ENCODE measurements at places on chromosomes 16 and 17.

- DNase-seq = no peak
Observed at GRCh38 chr17:58532555-58532951, 18.1 kb upstream of the MTMR4 start.

DNA sequence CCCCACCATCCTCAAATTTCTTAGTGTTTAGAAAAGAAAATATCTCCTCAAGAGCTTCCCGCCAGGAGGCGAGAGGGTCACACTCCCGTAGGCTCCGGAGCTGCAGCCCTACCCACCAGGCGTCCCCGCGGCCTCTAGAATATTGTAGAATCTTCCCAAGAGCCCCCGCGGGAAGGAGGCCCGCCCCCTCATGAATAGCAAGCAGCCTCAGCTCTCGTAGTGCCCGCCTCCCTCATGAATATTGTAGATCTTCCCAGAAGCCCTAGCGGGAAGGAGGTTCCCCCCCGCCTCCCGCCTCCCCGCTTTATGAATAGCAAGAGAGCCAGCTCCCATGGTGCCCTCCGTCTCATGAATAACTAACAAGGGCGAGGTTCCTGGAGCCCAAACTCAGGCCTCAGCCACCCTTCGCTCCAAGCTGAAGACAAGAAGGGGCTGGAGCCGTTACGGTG lies at the start of gene FBXO47:
Gene FBXO47 (minus strand): TSS at position 114 of the 449 bp plus-strand sequence. CDS start 4,378 bp downstream, outside the sequence.
- DNase-seq = peak; percentile 85

DNA sequence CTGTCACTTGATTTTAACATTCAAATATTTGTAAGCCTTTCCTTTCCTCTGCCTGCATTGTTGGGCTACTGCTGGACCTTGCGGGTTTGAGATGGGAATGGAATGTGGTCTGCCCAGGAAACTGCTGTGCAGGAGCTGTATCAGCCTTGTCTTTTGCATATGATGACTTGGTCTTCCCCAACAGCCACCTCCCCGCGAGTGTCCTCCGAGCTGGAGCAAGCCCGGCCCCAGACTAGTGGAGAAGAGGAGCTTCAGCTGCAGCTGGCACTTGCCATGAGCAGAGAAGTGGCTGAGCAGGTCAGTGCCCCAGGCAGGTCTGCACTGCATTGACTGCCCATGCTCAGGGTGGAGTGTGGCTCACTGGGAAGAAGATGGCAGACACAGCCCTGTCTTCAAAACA lies 52.8 kb downstream of the B9D1 start:
- DNase-seq = no peak

- no peak for DNase-seq
Observed at GRCh38 chr16:2691491-2692248, 9.3 kb downstream of the KCTD5 start.

GRCh38 chr17:21096874-21097273 lies 29.9 kb upstream of the DHRS7B start:
- DNase-seq = no peak

GRCh38 chr17:66952031-66952524 lies 12.4 kb upstream of the CACNG4 start:
- peak; percentile 82 for DNase-seq

- DNase-seq = peak; percentile 42
Observed at GRCh38 chr16:48117217-48118105, 38.3 kb downstream of the ABCC12 start.

GRCh38 chr17:42598905-42599304 lies 10.3 kb downstream of the RETREG3 start:
- DNase-seq = no peak

DNA sequence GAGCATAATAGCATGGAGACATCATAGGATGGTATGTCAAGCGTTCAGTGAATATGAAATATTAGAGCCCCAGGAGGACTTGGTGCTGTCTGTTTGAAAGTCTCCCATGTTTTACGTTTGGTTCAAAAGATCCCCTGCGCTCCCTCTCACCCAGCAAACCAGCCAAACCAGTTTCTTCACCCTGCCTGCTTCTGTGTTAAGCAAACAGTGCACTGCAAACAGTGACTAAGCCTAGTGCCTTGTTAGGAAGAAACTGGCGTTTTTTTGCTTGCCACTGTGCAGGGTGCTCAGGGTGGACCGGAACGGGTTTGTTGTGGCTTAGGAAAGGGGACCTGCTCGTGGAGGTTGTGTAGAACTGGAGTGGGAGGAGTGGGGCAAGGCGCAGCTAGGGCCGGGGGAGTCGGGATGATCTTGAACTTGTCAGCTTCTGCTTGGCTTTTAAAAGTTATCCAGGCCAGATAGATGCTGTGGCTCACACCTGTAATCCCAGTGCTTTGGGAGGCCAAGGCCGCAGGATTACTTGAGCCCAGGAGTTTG lies 7.7 kb downstream of the CDH1 start:
- DNase-seq = peak; percentile 36

DNA sequence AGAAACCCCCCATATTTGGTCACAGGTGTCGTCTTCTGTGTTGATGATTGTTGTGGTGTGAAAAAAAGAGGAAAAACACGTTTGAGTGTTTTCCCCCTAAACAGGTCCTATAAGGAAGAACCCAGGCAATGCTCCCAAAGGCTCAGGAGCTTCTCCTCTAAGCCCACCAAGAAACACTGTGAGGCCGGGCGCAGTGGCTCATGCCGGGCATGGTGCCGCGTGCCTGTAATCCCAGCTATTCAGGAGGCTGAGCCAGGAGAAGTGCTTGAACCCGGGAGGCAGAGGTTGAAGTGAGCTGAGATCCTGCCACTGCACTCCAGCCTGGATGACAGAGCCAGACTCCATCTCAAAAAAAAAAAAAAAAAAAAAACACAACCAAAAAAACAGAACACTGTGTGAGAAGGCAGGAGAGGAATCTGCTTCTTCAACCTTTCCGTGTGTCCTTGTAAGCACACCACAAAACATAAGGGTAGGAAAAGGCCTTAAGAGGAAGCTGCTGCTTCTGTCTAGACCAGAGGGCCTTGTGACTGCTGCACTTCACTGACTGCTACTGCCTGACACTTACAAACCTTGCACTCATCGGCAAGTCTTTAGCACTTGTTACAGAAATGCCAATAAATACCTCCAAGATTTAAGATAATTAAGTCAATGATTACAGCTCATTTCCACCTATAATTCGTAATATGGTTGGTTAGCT lies 9.3 kb downstream of the JPT1 start:
- no peak for DNase-seq

DNA sequence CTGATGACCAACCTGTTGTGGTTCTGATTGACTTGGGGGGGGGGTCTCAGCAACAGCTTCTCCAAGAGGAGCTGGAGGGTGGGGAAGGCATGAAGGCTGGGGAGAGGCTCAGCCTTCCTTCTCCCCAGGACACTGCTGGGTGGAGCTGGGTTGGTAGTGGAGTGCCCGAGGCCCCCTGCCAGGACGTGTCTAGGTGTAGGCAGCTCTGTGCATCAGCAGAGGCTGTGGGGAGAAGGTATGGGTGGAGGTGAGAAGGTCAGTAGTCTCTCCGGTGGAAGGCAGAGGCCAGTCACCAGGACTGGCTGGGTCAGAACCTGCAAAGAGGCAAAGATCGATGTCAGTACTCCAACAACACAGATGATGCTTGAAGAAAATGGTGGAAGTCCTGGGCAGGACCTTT lies 3.9 kb downstream of the CHAD start:
- DNase-seq = no peak

- DNase-seq = no peak
Observed at GRCh38 chr17:68498479-68499326, 13.5 kb upstream of the PRKAR1A start.

GRCh38 chr16:54055864-54056263 lies 230.7 kb downstream of the IRX3 start:
- no peak for DNase-seq

DNA sequence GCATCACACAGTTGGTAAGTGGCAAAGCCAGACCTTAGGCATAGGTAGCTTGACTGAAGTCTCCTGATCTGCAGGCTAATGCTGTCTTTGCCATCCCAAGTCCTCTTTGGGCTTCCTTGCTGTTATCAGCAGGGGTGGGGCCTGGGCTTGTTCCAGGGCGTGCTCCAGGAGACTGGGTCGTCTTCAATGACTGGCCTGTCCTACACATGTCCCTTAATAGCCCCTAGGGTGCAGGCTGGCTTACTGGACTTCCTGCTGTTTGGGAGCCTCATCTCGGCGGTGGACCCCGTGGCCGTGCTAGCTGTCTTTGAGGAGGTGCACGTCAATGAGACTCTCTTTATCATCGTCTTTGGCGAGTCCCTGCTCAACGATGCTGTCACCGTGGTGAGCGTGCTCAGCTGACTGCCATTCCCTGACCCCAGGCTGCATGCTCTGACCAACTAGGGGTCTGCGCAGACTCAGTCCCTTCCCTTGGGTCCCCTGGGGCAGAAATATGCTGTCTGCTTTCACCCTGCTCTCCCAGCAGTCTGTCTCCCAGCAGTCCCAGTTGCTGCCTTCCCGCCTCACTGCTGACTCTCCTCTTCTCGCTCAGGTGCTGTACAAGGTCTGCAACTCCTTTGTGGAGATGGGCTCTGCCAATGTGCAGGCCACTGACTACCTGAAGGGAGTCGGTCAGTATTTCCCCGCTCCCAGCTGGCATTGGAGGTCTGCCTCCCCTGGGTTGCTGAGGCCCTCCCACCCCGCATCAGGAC lies 6.2 kb downstream of the SLC9A5 start:
- no peak for DNase-seq

- no peak for DNase-seq
Observed at GRCh38 chr16:57301126-57301817, 16.8 kb upstream of the PLLP start.

DNA sequence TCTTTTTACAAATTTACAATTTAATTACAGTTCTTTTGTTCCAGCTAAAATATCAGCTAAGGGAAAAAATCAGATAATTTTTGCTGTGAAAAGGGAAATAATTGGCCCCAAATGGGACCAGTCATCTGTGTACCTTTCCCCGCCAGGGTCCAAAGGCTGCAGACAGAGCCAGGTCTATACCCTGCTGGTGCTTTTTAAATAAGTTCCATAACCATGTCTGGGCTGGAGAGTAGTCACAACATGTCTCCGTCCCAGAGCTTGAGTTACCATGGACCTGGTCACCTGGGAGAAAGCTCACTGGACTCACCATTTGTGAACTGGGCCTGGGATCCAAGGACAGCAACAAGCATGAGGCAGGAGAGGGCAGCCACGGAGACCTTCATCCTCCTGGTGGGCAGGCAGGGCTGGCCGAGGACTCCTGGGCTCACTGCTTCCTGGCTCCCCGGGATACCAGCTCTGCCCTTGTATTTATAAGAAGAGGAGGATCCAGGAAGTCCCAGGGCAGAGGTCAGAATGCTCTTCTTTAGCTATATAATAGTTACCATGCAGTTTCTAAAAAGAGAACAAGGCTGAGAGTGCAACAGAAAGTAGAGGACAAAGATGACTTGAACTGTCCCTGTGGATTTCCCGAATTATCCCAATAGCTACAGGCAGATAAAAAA lies at the start of gene CCL15:
Gene CCL15 (minus strand): TSS at position 444 of the 662 bp plus-strand sequence. CDS start 61 bp downstream, at position 383.
- no peak for DNase-seq

DNA sequence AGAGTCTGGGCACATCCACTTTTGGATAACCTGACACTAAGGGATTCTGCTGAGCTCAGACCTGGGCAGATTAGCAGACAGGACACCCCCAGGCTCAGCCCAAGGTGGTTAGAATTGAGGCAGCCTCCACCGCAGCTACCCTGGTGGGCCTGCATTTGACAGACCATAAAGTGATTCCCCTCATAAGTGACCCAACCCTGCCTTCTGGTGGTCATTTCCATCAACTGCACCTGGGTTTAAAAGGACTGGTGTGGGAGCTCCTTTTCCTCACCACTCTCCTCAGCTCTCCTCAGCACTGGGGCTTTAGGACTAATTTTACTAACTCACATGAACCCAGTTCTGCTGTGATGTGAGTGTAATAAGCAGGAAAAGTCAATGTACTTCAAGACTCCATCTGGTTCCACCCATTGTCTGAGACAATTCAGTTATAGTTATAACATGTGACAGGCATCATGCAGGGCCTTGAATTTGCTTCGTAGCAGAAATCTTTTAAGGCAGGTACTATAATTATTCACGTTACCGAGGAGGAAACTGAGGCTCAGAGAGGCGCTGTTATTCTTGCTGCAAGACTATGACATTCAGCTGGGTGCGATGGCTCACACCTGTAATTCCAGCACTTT lies 42.5 kb downstream of the MYH3 start:
- DNase-seq = peak; percentile 65

DNA sequence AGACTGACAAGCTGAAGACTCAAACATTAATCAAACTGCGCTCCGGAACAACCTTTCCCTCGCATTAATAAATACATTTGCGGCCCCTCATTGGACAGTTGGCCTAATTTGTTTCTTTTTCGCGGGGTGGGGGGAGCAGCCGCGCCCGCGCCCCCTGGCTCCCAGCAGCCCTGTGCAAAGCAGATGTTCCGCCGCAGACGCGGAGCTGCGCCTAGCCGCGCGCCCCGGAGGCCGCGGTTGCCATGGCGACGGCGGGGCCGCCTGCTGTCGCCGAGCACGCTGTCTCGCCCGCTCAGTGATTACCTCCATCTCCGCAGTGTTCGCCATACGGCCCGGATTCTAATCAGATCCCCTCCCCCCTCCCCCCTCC lies 25.5 kb downstream of the COPZ2 start:
- no peak for DNase-seq

- DNase-seq = no peak
Observed at GRCh38 chr16:85028685-85029407, 1.3 kb downstream of the KIAA0513 start.

DNA sequence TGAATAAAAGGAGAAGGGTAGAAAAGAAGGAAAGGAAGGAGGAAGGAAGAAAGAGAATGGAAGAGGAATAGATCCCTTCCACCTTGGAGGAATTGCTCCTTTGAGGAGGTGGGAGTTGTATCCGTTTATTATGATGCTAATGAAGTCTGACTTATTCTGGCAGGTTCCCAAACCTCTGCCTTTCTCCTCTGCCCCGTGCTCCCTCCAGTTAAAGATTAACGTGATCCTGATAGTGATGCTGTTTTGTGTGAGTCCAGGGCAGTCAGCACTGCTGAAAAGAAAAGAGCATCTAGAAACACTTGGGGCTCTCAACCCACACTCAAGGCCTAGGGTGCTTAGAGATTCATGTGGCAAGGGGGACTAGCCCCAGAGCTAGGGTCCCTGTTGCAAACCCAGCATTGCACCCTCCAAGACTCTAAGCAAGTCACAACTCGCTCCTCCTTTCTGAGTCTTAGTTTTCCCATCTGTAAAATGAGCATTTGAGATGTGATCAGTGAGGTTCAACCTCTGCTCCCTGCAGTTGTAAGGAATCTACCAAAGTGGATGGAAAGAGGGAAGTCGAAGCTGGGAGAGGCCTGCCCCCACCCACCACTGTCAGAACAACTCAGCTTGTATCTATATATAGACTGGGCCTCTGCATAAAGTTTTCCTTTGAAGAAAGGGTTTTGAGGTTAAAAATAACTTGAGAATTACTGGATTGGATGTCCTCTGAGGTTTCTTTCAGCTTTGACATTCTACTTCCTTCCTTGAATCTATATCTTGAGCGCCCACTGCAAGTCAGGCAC lies 46.9 kb upstream of the TMEM132E start:
- no peak for DNase-seq

GRCh38 chr16:9957433-9957832 lies 224.8 kb downstream of the GRIN2A start:
- DNase-seq = no peak

All from NCI-H460 (cell line).